Motor neuron (in vitro differentiated cells): ENCODE measurements at places on chromosomes 11 and 22. TPM values are rescaled to one million over a fixed set of nuclear protein-coding genes. Genes with fewer than 3 reads are reported as not detected.

DNA sequence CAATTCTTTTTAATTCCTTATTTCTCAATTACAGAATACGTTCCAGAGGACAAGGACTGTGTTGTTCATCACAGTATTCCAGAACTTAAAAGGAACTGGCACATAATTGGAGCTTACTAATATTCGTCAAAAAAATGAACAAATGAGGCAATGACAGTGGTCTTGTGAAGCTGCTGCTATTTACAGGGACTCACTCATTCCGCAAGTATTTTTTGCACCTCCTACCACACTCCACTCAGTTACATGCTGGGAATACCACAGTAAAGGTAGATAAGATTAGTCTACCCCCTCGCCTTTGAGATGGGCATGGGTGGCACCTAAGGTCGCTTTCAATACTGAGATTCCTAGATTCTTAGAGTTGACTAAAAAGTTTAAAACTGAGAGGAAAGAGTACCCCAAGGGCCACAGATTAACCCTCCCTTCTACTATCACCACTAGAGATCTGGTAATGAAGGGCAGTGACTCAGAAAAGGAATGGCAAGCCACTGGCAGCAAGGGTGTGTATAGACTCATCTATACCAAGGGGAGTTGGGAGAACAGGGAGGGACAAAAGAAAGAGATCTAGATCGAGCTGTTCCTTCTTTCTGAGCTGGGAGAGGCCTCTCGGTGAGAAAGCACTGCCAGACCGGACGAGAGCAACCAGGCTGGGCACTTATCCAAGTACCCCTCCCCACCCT, 85.0 kb downstream of the RPL27A start:
- peak; percentile 20 for ATAC-seq

- no peak for ATAC-seq
Observed at GRCh38 chr11:68379206-68379605, 66.8 kb downstream of the LRP5 start.

GRCh38 chr11:134559602-134559962, 147.5 kb upstream of the B3GAT1 start:
- no peak for ATAC-seq

GRCh38 chr11:12802418-12803085, 128.3 kb downstream of the TEAD1 start:
- ATAC-seq, result peak; percentile 42

The TSSK2 gene
- total RNA-seq, result not detected in 2 replicates

The THAP7 gene
- 19.9 and 21.4 TPM in 2 replicates for total RNA-seq

The NRXN2 gene
- 1.2 and 2.7 TPM in 2 replicates for total RNA-seq

The DCDC1 gene
- total RNA-seq, result 1.4 and 2.8 TPM in 2 replicates
